ENCODE measurements at places on chromosomes 1 and 21.

DNA sequence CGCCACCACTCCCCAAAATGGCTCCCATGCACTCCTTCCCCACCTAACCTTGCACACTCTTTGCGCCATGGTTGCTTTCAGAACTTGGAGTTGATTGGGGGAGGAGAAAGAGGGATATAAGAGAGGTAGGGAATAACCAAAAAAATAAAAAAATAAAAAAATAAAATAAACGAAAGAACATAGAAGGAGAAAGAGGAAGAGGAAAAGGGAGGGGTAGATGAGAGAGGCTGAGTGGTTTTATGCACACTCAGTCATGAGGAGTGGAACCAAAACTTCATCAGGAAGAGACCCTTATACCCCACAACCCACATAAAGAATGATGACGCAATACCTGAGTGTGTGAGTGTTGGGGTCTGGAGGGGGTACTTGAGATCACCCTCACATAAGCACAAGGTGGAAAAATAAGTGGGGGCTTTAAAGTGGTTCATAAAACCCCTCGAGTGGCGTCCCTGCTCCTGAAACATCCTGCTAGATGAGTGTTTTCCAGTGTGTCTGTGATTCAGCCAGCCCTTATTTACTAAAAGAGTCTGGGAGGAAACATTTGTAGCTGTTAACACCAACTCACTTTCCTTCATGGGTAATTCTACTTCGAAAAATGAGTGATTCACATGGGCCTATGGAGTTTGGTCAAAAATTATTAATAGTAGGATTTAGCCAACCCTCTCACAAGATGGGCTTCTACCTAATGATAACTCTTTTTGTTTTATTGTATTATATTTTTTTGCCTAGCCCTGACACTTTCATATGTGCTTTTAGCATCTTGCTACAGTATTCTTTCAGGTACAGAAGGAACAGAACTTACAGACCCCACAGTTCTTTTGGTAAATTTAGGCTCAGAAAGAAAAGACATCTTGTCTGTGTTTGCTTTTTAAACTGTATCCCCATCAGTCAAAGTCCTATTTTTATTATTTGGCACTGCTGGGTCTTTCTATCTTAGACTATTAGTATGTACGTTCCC is 5.2 kb downstream of the SLAMF1 start:
- DNase-seq = no peak

DNA sequence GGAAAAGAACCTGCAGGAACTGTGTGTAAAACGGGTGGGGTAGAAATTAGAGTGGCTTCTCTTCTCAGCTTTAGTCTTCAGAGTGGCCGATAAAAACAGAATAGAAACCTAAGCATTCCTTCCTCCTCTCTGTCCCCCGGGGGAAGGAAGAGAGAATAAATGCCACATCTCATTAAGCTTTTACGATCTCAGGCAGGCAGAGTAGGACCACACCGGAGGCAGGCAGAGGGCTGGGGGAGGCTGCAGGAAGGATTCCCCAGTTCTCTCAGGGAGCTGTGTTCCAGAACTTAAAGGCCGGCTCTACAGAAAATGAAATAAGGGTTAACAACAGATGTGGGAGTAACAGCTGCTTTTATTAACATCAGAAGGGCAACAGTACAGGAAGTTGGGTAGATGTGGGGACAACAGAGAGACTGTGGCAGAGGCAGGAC is 24.5 kb upstream of the MEF2D start:
- no peak for DNase-seq

- DNase-seq = no peak
Measured at GRCh38 chr1:172141341-172141881, 279.1 kb upstream of the C1orf105 start.

- DNase-seq = no peak
Measured at GRCh38 chr1:216325336-216325735, 97.9 kb downstream of the USH2A start.

GRCh38 chr1:201514466-201514865 is 7.5 kb upstream of the CSRP1 start:
- DNase-seq = no peak

GRCh38 chr21:30251781-30252180 is 31.0 kb downstream of the KRTAP24-1 start:
- no peak for DNase-seq

DNA sequence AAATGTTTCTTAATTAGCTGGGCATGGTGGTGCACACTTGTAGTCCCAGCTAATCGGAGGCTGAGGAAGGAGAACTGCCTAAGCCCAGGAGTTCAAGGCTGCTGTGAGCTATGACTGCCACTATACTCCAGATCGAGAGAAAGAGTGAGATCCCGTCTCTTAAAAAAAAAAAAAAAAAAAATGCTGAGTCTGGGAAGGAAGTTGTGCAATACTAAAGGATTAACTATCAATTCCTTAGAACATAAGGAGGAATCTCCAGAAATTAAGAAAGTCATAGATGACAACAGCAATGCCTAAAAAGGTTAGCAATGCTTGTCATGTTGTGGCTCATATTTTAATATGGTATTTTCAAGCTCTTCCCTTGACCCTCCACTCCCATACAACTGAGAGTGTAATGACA is 5.3 kb downstream of the LUZP1 start:
- no peak for DNase-seq

- DNase-seq = no peak
Measured at GRCh38 chr1:108512239-108513043, 47.5 kb upstream of the EEIG2 start.

- DNase-seq = no peak
Measured at GRCh38 chr21:34795175-34795547, 126.4 kb downstream of the CLIC6 start.

GRCh38 chr1:245183429-245183828 is 28.6 kb downstream of the KIF26B start:
- no peak for DNase-seq

- no peak for DNase-seq
Measured at GRCh38 chr1:178506177-178506576, 6.7 kb upstream of the TEX35 start.

- no peak for DNase-seq
Measured at GRCh38 chr1:39144924-39145323, 59.6 kb upstream of the MACF1 start.

DNA sequence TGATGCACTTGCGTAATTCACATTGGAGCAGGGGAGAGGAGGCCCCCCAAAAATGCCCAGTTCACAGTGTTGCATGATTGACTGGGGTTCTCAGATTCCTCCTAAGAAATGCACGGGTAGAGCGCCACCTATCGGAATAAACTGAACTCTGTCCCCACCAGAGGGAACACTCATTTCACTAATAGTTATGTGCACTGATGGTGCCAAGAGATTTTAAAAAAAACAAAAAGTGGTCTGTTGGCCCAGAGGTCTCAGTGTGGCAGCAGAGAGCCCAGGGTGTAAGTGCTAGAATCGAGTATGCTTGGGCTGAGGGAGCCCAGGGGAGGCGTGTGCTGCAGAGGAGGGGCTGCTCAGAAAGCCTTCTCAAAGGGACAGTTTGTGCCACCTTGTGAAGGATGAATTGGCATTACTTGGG is 6.9 kb downstream of the PINK1 start:
- DNase-seq = no peak

DNA sequence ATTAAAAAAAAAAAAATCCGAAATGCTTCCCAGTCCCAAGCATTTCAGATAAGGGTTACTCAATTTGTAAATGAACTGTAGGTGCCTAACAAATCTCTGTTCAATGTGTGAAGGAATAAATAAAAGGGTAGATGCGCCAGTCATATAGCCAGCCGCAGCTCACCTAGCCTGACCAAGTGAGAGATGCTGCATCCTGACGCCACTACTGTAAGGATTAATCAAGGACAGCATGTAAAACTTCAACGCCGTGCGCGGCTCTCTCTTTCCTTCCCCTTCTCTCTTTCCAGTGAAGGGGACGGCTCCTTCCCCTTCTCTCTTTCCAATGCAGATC is 441 bp downstream of the PPT1 start:
- DNase-seq = no peak

- no peak for DNase-seq
Measured at GRCh38 chr1:74426208-74426937, 86.0 kb downstream of the LRRC53 start.

DNA sequence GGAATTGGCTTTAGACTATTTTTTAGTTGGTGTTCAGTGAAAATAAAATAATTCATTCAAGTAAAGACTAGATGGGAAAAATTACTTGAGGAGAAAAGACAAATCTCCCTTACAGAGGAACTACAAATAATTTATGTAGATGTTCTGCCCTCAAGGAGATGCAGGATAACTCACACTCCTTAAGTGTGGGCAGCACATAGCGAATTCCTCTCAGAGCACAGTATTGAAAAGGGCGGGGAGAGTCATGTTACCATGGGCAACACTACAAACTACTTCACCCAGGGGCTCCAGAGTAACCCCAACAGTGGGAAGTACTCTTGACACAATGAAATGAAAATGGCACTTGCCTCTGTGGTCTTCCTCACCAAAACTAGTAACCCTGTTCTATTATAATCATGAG is 20.6 kb upstream of the LAMC2 start:
- no peak for DNase-seq

GRCh38 chr1:172109359-172109758 is 268.1 kb downstream of the DNM3 start:
- DNase-seq = no peak

DNA sequence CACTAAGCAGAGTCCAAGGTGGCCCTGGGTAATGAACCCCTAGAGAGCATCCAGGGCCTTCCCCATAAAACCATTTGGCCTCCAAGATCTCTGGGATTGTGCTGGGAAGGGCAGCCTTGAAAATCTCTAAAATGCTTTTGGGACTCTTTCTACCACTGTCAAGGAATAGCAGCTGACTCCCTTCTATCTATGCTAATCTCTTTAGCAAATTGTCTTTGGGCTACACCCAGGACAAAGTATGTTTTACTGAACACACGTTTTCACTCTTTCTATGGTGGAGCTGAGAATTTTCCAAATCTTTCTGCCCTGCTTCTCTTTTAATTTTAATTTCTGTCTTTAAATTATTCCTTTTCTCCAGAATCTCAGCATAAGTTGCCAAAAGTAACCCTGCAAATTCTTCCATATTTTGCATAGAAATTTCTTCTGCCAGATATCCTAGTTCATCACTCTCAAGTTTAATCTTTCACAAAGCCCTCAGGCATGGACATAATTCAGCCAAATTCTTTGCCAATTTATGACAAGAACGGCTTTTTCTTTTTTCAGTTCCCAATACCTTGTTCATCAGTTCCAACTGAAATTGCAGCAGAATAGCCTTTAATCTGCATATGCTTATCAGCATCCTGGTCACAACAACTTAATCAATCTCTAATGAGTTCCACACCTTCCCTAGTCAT is 687.0 kb upstream of the ADGRL4 start:
- DNase-seq = no peak

Data from left cardiac atrium (tissue), 4 donors.